Pulmonary artery endothelial cell (primary cell): ENCODE measurements at places on chromosomes 3 and 15. TPM values are rescaled to one million over a fixed set of nuclear protein-coding genes. Genes with fewer than 3 reads are reported as not detected.

Gene GPR62
- 0.07 TPM in 2 replicates for total RNA-seq

Gene CSTA
- not detected in 2 replicates for total RNA-seq

Gene THPO
- 0.07 TPM in 1 of 2 replicates, not detected in the other for total RNA-seq

Gene PLSCR5
- not detected in 2 replicates for total RNA-seq

Gene KLHL6
- total RNA-seq = 5.7 and 7.7 TPM in 2 replicates

Gene CACNA2D3
- total RNA-seq = not detected in 2 replicates

Gene GOLGA8G
- total RNA-seq = not detected in 2 replicates

Gene ALDH1A2
- total RNA-seq = 4.0 and 91.0 TPM in 2 replicates

GRCh38 chr3:108722724-108723123 lies 34.5 kb downstream of the RETNLB start:
- DNase-seq = no peak

- peak; percentile 90 for DNase-seq
Measured at GRCh38 chr15:39110336-39110735, 470.5 kb upstream of the THBS1 start.

DNA sequence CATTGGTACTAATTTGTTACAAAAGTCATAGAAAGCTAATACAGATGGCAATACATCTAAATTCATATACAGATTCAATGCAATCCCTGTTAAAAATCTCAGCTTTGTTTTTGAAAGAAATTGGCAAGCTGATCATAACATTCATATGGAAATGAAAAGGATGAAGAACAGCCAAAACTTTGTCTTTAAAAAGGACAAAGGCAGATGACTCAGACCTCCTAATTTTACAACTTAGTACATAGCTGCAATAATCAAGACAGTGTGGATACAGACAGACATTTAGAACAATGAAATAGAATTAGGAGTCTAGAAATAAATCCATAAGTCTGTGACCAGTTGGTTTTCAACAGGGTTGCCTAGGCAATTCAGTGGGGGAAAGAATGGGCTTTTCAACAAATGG lies 63.3 kb downstream of the AQP9 start:
- no peak for DNase-seq

DNA sequence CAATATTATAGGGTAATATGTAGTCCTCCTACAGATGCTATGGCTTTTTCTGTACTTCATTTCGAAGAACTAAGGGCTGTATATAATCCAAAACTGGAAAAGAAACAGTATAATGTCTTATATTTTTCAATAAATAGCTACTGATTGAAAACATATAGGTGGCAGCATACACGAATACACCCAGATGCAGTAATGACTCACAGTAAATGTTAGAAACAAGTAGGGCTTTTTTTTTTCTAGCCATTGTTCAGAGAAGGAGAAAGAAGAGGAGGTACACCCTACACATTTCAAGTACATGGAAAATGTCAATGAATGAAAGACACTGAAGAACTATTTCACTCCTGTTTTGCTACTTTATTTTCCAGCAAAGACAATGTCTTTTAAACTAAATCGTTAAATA lies 9.4 kb downstream of the DAZL start:
- DNase-seq = no peak

- no peak for DNase-seq
Measured at GRCh38 chr15:82808634-82809041, 790 bp upstream of the WHAMM start.

DNA sequence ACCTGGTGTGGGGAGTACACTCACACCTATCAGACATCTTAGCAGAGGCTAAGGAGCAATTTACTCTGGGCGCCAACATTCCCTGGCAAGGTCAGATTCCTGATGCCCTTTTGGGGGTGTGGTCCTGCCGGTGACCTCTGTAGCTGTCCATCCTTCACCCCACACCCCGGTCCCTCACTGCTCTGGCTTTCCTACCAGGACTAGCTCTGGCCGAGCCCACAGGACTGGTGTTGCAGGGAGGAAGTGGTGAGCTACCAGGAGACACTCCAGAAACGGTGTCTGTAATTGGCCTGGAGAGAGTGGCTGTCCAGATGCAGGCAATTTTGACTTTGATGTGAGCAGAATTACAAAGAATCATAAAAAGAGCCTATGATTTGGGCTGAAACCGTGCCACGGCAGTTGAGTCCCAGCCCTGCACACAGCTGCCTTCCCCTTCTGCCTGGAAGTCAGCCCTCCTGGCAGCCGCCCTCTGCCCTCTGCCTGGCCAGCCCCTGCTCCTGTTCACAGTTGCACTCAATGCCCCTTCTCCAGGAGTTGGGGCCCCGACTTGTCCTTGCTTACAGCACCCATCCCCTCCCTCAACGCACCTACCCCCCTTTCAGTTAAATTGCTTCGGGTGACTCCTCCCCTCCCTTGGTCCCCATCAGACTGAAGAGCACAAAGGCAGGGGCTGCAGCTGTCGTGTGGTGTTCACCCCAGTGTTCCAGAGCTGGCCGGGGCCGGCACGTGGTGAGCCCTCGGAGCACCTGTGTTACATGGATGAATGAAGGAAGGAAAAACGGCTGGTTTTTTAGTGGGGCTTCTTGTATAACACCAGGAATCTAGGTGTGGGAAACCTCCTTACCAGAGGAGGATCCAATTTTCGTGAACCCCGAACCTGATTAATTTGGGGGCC lies 80.2 kb upstream of the TPM1 start:
- DNase-seq = no peak

GRCh38 chr15:40087068-40087810 lies 21.4 kb downstream of the BMF start:
- no peak for DNase-seq

- no peak for DNase-seq
Measured at GRCh38 chr3:66496746-66497145, 4.1 kb downstream of the LRIG1 start.

DNA sequence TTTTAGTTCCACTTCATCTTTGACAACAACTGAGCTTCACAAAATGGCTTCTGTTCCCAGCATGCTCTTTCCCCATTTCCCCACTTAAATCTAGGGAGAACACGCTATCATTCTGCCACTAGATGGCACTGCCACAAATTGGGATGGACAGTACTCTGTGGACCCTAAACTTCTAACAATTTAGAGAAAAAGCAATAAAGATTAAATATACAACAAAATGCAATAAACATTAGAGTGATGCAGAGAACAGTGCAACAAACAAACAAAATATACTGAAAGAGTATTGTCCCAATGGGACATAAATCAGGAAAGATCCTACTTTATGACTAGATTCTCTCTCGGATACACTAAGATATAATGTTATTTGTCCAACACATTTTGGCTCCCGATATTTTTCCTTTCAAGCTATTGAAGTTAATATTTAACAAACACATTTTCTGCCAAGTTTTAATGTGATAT lies 169.7 kb upstream of the TMCO5A start:
- peak; percentile 5 for DNase-seq

- DNase-seq = no peak
Measured at GRCh38 chr3:181791056-181791955, 79.6 kb downstream of the SOX2 start.

DNA sequence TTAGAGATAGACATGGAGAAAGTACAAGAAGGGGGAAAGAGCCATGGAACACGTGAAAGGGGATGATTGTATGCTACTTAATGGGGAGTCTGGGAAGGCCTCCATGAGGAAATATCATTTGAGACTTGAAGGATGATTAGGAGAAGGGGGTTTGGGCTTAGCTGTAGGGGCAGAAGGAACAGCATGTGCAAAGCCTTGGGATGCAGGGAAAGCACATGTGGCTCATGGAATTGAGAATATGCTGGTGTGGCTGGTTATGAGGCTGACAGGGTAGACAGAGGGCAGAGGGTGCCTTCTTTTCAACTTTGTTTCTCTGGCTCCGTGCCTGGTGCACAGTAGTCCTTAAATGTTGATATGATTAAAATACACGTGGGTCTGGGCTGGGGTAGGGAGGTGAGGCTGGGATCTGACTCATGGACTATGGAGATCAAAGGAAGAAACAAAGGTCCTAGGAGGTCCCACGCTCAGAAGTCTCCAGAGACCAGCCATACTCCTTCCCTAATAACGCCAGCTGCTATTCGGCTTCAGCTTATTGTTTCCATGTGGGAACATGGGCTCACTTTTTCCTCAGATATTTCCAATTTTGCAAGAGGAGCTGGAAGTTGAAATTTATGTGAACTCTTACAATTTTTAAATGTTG lies 1.1 kb downstream of the GTF2E1 start:
- DNase-seq = no peak

DNA sequence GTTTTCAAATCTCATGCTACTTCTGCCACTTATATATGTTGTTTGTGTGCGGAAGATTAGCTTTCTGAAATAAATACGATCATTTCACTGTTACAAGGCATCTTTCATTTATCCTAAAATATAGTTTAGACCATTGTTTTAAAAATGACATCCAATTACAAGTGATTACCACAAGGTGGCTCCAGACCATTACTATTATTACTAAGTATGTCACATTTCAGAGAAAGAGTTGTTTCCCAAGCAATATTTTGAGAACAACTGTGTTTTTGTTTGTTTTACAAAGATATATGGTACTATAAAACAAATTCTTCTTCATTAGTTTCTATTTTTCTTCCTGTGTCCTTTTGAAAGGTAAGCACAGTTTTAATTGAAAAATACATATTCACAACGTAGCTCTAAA lies 136.0 kb upstream of the RAP2B start:
- DNase-seq = no peak

DNA sequence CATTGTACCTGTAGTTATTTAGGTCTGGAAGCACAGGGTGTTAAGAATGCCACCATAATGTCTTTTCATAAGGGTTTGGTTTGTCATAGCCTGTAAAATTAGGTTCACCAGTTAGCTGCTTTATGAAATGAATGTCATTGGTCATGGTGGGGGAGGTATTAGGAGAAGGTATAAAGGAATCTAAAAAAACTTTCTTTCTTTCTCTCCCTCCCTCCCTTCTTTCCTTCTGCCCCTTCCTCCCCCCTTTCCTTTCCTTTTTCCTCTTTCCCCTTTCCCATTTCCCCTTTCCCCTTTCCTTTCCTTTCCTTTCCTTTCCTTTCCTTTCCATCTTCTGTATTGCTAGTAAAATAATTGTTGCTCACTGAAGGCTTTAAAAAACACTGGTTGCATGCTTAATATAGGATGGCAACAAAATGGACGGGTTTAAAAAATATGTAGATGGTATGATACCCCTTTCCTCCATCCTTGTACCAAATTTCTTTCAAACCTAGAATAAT lies 9.6 kb downstream of the ATP2C1 start:
- DNase-seq = no peak

- DNase-seq = no peak
Measured at GRCh38 chr3:30628205-30628900, 22.0 kb downstream of the TGFBR2 start.

DNA sequence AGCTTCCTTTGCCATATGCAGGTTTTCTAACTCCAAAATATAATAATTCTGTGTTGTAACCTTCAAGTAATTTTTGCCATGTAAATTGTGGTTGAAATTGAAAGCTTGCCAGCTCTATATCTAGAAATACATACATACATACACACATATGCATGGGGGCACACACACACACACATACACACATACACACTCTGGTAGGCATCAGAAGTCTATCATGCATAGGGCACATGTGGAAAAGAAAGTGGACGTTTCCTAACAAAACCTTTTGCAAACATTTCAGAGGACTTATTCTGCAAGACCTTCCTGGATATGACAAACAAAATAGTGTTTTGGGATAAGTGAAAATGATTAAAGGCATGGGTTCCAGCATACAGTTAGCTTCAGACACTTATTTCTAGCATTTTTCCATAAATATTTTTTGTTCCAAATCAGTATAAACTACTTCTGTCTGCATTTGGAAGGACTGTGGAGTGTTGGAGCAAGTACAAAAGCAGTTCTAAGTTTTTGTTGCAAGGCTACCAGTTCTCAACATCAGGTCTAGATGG lies 578.9 kb downstream of the RBMS3 start:
- no peak for DNase-seq

- DNase-seq = no peak
Measured at GRCh38 chr3:107861904-107862303, 228.9 kb downstream of the CD47 start.

DNA sequence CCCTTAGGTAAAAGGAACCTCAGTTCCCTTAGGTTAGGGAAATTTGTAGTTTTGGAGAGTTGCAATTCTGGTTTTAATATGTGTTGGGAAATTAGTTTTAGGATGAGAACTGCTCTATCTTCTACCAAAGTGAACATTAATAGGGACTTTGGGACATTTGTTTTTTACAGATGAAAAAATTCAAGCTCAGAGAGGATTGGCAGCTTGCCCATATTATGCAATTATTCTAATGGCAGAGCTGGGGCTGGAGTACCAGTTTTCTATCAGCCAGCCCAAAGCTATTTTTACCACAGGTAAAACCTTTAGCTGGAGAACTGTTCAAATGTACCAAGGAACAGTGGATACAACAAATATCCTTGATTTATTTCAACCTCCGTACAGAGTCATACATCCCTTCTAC lies 127.0 kb downstream of the CPNE4 start:
- DNase-seq = no peak

DNA sequence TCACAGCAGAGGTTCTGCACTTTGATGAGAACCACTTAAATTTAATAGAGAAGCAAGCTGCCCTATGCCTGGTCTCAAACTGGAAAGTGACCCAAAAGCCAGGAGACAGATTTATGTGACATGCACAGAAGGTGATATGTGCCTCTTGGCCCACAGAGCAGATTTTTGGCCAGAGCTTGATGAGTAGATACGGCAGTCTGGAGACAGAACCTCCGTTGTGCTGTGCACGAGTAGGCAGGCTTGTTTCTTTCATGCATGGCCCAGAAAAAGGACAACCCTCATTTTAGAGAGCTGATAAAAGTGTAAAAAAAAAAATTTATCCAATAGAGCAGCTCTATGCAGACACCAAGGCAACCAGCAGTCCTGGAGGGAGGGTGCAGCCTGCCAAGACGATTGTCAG lies 423.1 kb downstream of the CNTN6 start:
- no peak for DNase-seq

GRCh38 chr3:111821891-111822290 lies 37.2 kb upstream of the PHLDB2 start:
- DNase-seq = no peak

GRCh38 chr3:135895106-135895733 lies 70.3 kb upstream of the PPP2R3A start:
- DNase-seq = peak; percentile 27

DNA sequence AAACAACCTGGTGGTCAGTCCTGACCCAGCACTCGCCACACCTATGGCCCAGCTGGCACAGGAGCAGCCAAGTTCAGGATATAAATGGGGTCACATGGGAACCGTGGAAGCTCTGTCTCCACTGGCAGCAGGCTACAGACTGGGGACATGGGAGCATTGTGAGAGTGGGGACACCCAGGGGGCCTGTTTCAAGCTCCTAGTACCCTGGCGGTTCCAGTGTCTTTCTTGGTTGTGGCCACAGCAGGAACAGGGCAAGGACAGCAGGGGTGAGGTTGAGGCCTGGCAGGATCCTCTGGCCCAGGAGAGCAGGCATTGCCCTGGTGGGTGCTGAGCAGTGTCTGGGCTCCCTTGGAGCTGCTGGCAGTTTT lies 1.9 kb downstream of the CSK start:
- DNase-seq = no peak

GRCh38 chr3:61684386-61684785 lies 123.0 kb downstream of the PTPRG start:
- no peak for DNase-seq
